ENCODE measurements at places on chromosomes 3 and 15.
A peak's percentile ranks its signal among the peaks of the same experiment; 100 is the strongest.

DNA sequence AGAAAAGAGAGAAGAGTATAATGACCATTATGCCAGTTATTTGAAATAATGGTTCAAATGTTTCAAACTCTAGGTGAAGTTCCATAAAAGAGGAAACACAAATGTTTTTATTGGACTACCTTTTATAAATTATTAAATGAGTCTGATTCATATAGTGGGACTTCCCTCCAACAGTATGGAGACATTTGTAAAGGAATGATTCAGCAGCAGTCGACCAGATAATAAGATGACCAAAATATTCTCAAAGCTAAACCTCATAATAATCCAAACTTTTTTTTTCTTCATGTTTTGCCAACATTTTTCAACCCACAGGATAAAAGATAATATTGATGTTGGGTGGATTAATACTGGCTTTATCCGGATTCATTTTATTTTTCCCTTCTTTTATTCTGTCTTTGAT lies 18.8 kb downstream of the TIPARP start:
- no peak for DNase-seq

GRCh38 chr3:45896956-45897355 lies 10.6 kb downstream of the CCR9 start:
- DNase-seq = no peak

- no peak for DNase-seq
These were observed 83.0 kb upstream of the PDZRN3 start for GRCh38 chr3:73707772-73708171.

DNA sequence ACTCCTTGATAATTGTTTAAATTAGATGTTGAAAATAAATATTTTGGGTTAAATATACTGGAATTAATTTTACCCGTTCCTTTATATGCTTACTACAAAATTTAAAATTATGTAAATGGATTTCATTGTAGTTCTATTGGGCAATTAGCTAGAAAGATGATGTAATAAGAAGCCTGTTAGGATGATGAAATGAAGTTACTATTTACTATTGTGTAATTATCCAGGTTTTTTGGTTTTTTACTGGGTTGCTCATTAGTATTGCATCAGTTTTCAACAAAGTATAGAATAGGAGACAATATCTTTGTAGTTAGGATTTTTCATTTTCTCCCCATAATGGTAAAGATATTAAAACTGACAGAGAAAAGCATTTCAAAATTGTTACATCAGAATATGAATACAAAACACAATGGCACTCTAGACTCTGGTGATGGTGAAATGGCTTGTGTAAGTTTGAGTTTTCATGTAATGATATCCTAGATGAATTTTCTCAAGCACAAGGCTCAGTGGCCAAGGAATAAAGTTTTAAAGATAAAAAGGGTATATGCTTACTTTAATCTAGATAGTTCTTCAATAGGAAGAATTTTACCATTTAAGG lies 222.0 kb downstream of the P3H2 start:
- no peak for DNase-seq

- DNase-seq = no peak
These were observed 53.4 kb downstream of the NUDT16 start for GRCh38 chr3:131435000-131435399.

- DNase-seq = no peak
These were observed 42.6 kb downstream of the PAQR5 start for GRCh38 chr15:69341356-69341755.

GRCh38 chr15:85412956-85413854 lies 32.8 kb downstream of the AKAP13 start:
- peak; percentile 78 for DNase-seq

DNA sequence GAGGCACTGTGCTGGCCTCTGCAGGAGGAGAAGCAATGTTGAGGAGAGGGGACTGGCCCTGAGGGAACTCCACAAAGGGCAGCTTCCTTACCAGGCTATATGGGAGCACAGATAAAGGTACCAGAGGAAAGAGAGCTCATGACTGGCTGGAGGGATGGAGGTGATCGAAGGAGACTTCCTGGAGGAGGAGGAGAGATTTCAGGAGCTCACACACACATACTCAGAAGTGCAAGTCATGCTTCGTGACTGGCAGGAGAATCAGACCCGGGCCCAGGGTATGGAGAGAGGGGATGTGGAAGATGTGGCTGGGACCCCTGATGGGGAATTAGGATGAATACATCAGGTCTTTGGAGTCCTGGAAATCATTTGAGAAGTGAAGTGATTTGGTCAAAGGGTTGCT lies 85.4 kb downstream of the ABHD5 start:
- no peak for DNase-seq

DNA sequence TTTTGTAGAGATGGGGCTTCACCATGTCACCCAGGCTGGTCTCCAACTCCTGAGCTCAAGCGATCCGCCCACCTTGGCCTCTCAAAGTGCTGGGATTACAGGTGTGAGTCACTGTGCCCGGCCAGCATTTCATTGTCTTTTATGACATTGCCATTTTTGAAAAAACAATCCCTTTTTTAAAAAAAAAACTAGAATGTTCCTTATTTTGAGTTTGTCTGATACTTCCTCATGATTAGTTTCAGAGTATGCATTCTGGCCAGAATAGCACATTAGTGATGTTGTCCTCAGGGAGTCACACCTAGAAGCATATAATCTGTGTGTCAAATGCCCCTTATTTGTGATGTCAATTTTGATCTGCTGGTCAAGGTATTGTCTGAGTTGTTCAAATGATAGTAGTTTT lies 21.2 kb upstream of the NMD3 start:
- no peak for DNase-seq

DNA sequence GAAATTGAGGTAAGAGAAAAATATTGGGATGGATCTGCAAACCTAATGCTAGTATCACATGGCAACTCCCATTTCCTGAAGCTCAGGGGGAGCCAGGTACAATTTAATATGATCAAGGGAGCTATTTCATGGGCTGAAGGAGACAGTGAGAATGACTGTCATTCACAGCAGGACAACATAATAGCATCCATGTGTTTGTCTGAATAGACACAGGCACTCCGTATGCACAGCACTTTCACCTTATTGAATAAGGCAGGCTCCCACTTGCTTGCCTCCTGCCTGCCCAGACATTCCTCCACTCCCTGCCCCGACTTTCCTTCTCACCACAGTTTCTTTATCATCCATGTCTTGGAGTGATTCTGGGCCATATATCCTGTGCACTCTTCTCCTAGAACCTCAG lies 156.6 kb upstream of the SLC24A5 start:
- no peak for DNase-seq

DNA sequence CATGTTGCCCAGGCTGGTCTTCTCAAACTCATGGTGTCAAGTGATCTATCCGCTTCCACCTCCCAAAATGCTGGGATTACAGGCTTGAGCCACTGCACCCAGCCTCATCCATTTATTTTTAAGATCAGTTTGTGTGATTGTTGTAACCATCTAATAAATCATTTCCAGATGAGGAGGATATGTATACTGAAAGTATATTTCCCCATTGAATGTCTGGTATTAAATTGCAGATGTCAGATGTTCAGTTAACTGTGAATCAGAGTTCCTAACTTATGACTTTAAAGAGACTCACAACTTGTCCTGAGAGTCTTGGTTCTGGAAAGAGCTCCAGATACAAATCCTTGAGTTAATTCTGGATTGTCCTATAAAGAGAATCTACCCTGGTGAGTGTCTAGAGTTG lies 62.4 kb downstream of the TRIM71 start:
- no peak for DNase-seq

DNA sequence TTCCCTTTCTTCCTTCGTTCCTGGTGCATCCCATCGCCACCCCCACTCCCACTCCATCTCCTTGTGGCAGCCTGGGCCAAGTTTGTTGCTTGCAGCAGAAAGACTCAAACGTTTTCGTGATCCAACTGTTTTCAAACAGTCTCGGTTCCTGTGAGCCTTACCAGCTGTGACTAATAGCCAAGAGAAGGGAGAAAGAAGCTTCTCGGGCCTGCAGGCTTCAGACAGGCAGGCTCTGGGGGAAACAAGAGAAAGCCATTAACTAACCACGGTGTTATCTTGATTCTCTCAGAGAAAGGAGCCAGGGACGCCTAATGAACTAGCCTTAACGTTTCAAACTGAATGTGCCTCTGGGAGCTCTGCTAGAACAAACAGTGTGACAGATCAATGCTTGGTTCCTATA lies 742.0 kb downstream of the NR2F2 start:
- DNase-seq = no peak

DNA sequence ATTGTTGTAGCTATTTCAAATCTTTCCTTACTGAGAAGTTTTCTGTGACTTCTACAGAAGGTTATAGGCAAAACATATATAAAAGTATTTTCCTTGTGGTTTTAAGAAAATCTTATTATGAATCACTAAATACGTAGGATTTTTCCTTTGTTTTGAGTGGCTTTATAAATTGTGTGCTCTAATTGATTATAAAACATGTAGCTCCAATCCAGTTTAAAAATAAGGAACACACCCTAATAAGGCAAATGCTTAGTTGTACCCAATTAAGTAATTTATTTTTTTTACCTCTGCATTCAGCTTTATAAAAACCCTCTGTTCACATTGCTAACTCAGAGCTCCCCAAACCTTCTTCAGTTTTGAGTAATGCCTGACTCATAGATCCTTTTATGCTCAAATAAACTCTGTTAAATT lies 408.0 kb downstream of the NAALADL2 start:
- no peak for DNase-seq

GRCh38 chr3:37987315-37987697 lies 3.3 kb upstream of the VILL start:
- DNase-seq = no peak

All from activated CD4-positive, alpha-beta T cell treated with anti-CD3 and anti-CD28 coated beads, Interleukin-2, amount 50 U/mL, for 48 hours (primary cell).